A549 treated with DMSO at 1 μM for 4 hours (cell line): ENCODE measurements at places on chromosomes 3 and 15. TPM values are rescaled to one million over a fixed set of nuclear protein-coding genes. Genes with fewer than 3 reads are reported as not detected.

The SLCO3A1 gene
- total RNA-seq = 21.3 to 28.6 TPM (median 26.8 TPM) in 5 replicates

The UPK1B gene
- total RNA-seq = 9.5 to 14.2 TPM (median 12.1 TPM) in 5 replicates

The STAB1 gene
- not detected in 5 replicates for total RNA-seq

The GXYLT2 gene
- total RNA-seq = 1.2 to 2.2 TPM (median 1.7 TPM) in 5 replicates

The CLDN16 gene
- total RNA-seq = 0.06 to 0.11 TPM in 2 of 5 replicates, not detected in the others

The CFAP100 gene
- total RNA-seq = not detected in 5 replicates

The SCAANT1 gene
- 0.79 TPM in 1 of 5 replicates, not detected in the others for total RNA-seq

The DNAH12 gene
- total RNA-seq = 0.07 to 0.12 TPM (median 0.09 TPM) in 4 of 5 replicates, not detected in the other

The COL6A5 gene
- not detected in 5 replicates for total RNA-seq
